ENCODE measurements at places on chromosomes 3 and 15.

- no peak for DNase-seq
These were observed 276.5 kb downstream of the EDEM1 start for GRCh38 chr3:5463991-5464390.

- no peak for DNase-seq
These were observed 691.2 kb downstream of the TBL1XR1 start for GRCh38 chr3:176505878-176506621.

DNA sequence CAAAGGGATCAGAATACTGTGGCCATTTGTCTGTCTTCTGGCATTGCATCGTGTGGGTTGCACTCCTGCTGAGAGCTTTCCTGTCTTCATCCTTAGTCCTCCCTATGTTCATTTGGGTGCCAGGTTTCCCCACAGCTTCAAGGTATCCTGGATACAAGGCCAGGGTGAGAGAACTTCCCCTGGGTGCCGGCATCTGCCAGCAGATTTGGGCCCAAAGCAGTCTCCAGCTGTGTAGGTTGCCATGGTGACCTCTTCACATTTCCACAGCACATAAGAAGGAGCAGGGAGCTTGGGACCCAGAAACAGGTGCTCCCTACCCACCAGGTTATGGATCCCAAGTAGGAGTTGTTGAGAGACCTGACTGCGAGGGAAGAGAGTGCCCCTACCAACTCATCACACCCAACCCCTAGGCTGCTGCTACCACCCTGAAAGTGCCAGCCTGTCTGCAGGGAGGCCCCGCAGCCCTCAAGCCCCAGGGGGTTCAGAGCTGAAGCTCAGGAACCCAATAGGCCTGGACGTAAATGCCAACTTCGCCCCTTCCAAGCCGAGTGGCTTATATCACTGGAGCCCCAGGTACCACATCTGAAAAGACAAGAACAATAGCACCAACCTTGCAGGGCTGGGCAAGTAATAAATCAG is 19.9 kb downstream of the TTC21A start:
- no peak for DNase-seq

GRCh38 chr3:38655708-38656300 is 6.3 kb upstream of the SCN5A start:
- DNase-seq, result peak; percentile 29

GRCh38 chr3:162370141-162370540 is 873.5 kb downstream of the OTOL1 start:
- DNase-seq, result no peak

DNA sequence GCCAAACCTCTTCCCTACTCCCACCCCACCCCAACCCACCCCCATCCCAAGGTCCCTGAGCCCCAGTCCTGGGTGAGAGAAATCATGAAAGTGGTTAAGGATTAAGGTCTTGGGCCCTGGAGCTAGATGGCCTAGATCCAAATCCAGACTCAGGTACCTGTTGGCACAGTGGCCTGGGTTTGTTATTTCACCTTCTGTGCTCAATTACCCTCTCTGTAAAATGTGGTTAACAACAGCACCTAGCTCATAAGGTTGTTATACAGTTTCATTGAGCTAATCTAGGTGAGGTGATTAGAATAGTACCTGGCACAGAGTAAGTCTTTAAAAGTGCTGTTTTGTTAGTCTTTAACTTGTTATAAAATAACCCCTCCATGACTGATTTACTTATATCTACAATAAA is 6.4 kb upstream of the SNUPN start:
- no peak for DNase-seq

- DNase-seq, result no peak
These were observed 54.9 kb downstream of the FRMD4B start for GRCh38 chr3:69330891-69331400.

- DNase-seq, result peak; percentile 34
These were observed 68.5 kb downstream of the TMCC1 start for GRCh38 chr3:129824926-129825541.

GRCh38 chr15:56244811-56245576 is 1.3 kb upstream of the RFX7 start:
- no peak for DNase-seq

GRCh38 chr3:177838766-177839350 is 641.6 kb upstream of the TBL1XR1 start:
- DNase-seq, result no peak

- no peak for DNase-seq
These were observed 48.8 kb downstream of the GLB1 start for GRCh38 chr3:33047842-33048834.

- DNase-seq, result no peak
These were observed 564.1 kb downstream of the GBE1 start for GRCh38 chr3:81197386-81197785.

GRCh38 chr3:194691481-194692283 is 6.0 kb downstream of the FAM43A start:
- DNase-seq, result no peak

GRCh38 chr3:55565521-55565920 is 78.4 kb upstream of the WNT5A start:
- no peak for DNase-seq

DNA sequence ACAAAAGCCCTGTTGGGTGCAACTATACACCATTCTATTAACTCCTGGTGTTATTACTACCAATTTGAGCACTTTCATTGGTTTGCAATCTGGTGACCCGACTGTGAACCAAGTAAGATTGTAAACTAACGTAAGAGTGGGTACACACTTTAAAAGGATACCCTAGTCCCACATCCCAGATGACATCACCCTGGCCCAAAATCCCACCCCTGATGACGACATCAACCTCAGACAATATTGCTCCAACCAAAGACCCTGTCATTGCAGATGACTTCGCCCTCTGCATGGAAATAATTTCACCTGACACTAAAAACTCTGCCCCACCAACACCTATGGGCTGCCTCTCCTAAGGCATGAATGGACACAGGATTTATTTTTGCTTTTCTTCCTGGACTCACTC is 25.6 kb upstream of the MKRN3 start:
- DNase-seq, result no peak

DNA sequence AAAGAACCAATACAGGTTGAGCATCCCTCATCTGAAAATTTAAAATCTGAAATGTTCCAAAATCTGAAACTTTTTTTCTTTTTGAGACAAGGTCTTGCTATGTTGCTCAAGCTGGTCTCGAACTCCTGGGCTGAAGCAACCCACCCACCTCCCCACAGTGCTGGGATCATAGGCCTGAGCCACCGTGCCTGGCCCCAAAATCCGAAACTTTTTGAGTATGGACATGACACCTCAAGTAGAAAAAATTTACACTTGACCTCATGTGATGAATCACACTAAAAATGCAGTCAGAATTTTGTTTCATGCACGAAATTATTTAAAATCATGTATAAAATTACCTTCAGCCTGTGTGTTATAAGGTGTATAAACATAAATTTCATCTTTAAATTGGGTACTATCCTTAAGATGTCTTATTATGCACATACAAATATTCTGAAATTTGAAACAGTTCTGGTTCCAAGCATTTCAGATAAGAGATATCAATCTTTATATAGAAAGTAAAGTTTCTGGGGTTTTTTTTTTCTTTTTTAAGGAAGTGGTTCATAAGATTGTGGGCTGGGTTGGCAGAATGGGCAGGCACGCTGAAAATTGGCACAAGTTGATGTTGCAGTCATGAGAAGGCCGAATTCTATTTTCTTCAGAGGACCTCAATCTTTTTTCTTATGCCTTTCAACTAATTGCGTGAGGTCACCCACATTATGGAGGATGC is 72.5 kb downstream of the SPRED1 start:
- DNase-seq, result no peak

DNA sequence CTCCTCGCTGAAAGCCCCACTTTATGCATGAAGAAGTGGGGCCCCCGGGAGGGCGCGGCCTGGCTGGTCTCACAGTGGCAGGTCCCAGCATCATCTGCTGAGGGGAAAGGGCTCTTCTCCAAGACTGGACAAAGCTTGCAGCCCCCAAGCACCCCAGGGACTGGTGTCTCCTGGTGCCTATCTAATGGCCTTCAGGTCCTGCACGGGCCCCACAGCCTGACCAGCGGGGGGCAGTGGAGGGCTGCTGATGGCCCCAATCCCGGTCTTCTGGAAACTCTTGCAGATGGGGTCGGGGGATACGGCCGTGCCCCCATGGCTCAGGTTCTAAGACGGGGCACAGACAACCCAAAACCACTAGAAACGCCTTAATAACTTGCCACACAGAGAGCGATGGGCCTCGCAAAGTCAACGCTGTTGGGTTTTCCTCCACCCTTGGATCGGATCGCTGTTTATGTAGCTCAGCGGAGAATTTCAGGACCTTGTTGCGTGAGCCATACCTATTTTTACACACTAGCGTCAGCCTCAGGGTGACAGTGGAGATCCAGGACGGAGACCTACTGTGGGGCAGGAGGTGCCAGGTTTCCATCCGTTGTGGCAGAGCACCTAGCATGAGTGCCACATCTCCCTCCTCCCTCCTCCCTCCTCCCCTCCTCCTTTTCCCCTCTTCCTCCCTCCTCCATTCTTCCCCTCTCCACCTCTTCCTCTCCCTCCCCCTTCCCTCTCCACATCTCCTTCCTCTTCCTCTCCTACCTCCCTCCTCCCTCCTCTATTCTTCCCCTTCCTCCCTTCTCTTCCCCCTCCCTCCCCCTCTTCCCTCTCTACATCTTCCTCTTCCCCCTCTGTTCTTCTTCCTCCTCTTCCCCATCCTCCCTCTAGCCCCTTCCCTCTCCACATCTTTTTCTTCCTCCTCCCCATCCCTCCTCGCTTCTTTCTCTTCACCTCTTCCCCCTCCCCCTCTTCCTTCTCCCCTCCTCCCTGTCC is 79.3 kb upstream of the ALDH1L1 start:
- no peak for DNase-seq

GRCh38 chr3:100125161-100125938 is 11.0 kb upstream of the FILIP1L start:
- no peak for DNase-seq

DNA sequence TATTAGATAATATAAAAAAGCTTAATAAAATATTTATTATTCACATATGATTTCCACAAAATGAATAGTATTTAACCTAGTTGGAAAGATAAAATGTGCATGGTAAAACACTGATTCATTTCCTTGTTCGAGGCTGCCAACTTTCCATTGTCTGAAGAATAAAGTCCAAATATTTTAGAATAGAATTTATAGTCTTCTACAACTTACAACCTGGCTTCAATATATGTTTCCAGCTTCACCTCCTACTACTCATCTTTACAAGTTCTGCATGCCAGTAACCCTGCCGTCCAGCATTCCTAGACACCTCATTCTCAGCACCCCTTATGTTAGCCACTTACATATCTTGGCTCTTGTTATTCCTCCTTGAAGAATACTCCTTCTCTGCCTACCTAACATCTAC is 244.5 kb downstream of the FGF12 start:
- DNase-seq, result no peak

DNA sequence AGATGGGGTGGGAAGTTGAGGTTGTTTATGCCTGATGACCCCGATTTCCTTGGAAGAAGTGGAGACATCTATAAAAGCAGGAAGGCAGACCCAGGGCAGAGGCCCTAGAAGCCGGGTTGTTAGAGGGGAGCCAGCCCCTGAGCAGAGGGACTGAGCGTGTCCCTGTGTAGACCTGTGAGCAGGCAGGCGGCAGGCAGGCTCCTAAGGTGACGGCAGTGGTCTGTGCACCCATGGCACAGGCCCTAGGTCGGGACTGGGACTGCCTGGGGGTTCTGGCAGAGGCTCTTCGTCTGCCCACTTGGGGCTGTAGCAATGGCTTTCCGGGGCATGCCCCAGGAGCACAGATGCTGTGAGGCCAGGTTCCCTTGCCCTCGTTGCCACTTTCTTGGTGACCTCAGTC is 9.9 kb downstream of the SEMA4B start:
- no peak for DNase-seq

DNA sequence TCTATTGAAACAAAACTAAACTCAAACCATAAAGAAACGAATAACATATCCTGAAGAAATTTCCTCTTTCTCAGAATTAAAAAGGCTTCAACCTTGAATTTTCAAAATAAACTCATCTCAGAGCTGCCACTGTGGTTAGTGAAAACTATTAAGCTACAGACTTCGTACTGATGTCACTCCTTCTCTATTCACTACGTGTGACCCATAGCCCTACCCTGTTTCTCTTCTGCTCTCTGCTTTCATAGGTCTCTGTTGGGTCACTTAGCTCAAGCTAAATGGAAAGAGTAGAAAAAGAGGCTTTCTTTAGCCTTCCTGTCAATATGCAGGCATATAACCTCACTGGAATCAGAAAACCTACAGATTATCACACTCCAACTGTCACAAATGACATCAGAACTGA is 126.6 kb upstream of the MME start:
- no peak for DNase-seq

DNA sequence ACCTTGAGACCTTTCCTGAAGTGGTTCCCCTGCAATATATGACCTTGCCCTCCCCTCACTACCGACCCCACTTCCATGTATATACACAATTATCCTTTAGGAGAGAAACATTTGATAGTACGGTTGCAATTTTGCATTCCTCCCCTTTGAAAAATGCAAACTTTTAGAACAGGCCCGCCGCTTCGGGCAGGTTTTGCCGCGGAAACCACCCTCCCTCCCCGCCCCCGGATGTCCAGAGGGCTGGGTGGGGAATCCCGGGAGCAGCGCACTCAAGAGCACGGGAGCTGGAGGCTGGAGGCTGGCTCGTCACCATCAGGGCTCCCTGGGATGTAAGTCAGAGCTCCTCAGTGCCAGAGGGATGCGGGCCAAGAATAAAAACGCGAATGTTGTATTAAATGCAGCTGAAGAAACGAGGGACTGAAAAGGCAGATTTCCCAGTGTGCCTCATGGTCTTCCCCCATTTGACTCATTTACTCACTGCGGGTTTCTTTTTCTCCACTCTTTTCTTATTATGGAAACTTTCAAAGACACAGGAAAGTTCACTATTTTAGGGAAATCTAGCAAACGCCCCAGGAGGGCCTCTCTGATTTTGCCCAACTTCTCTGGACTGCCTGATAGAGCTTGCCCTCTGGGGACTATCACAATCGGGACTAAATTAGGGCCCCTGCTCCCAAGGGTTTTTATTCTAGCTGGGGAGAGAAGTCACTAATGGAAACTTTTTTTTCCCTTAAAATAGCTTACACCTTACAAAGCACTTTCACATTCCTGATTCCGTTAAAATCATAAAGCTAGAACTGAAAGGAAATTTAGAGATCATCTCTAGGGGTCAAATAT is 2.9 kb upstream of the USP3 start:
- DNase-seq, result peak; percentile 93

DNA sequence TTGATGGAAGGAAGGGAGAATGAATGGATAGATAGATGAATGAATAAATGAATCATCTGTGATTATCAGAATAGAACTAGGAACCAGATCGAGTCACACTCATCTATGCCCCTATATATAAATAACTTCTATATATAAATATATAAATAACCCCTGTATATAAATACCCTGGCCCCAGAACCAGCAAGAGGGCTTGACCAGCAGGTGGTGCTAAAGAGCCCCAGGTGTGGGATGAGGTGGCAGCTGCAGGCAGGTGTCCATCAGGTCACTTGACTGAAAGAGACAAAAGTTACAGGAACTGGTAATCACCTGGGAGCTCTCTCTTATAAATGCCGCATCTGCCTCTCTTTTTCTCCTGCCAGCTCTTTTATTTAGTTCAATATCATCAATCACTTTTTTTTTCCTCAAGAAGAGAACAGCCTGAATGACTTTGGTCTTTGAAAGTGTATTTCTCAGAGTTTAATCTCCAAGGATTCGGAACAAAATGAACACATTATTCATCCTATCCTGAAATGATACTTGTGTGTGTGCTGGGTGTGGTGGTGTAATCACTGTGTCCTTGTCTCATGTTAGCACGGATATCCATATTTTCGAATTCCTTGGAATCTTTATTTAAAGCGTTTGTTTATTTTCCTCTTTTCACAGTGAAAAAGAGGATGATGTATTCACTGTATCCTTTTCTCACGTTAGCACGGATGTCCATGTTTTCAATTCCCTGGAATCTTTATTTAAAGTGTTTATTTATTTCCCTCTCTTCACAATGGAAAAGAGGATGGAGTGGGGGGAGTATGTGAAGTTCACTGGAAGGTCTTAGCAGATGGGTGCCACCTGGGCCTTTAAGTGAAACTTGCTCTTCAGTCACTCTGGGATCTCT is 35.4 kb upstream of the ATG7 start:
- DNase-seq, result no peak
